Activated T-helper 1 cell treated with anti-CD3 and anti-CD28 coated beads, Interleukin-2, amount 50 U/mL, for 16 hours (primary cell): ENCODE measurements at places on chromosomes 5 and 9.

DNA sequence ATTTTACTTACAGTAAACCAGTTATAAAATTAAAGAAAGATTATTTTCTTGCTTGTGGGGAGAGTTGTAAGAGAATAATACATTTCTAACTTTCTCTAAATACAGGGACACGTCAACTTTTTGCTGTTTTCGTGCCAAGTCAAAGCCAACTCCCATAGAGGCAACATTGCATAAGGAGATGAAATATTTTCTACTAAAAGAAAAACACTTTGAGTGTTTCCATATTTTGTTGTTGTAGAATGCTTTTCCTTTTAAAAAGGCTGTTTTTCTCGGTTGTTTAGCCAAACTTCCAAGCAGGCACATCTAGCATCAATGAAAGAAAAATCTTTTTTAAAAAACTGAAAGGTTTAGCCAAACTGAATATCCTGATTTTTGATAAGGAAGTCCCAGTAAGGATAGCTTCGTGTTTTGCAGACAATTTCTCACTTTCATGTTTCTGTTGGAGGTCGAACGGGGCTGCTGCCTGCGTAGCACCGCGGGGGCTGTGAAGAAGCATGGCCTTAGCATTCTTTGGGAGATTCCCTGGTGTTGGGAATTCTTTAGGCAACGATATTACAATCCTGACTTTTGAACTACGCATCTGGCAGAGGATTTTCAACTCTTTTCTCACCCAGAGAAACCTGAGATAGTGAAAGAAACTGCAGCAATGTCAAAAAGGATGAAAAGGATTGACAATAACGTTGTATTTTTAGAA, 108.1 kb upstream of the FBXL7 start:
- no peak for DNase-seq

DNA sequence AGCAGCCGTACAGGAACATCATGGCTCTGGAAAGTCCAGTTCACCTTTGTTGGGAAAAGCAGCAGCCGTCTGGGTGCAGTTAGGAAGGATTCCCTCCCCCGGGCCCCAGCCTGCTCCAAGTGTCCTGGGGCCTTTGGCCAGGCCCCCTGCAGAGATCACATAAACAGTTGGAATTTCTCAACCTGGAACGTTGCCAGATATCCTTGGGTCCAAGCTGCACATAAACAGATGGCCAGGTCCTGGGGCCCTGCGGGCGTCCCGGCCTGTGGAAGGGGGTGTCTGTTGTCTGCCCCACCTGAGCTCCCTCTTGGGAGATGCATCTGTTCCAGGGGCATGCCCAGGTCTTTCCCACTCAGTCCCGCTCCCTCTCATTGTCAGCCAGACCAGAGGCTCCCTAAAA, 92.7 kb downstream of the COL5A1 start:
- DNase-seq: no peak

- no peak for DNase-seq
Observed at GRCh38 chr5:116237917-116238500, 153.2 kb downstream of the COMMD10 start.

- DNase-seq: no peak
Observed at GRCh38 chr5:56803025-56803424, 12.3 kb upstream of the MAP3K1 start.

DNA sequence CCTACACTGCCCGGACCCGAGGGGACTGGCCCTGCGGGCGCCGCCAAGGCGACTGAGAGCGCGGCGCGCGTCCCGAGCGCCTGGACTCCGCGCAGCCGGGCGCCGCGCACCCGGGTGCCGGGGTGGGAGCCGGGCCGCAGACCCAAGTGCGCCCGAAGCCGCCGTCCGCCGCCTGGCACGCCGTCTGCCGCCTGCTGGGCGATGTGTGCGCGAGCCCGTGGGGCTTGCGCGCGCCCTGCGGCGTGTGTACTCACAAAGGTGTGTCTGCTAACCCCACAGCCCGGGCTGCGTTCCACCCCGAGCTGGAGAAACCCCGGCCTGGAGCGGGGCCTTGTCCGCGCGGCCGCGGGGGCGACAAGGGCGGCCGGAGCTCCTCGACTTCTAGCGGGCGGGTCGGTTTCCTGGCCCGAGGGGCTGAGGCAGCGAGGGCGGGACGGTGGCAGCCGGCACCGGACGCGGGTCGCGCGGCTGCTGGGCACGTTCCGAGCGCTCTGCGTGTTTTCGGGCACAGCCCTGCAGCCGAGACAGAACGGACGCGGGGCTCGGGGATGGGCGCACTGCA, 1.1 kb upstream of the ZSWIM6 start:
- peak; percentile 66 for DNase-seq

- no peak for DNase-seq
Observed at GRCh38 chr9:74755355-74755754, 132.4 kb downstream of the TRPM6 start.

GRCh38 chr9:127720031-127720864, 4.4 kb downstream of the TTC16 start:
- no peak for DNase-seq

- DNase-seq: no peak
Observed at GRCh38 chr9:6894135-6894534, 136.4 kb downstream of the KDM4C start.

DNA sequence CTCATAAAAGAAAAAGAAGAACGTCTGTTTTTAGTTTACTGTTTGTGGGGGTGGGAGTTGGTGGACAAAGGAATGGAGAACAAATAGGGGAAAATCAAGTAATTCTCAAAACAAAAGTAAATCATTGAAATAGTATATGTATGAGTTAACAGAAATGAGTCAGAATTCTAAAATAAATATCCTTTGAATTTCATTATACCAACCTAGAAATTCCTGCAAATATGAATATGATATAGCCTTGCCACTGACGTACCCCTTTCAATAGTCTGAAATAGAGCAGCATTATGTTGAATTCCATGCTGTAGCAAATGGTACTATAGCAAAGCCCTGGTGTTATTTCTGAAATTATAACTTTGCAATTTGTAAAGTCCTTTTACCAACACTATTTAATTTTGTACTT, 29.6 kb upstream of the DTWD2 start:
- DNase-seq: no peak

DNA sequence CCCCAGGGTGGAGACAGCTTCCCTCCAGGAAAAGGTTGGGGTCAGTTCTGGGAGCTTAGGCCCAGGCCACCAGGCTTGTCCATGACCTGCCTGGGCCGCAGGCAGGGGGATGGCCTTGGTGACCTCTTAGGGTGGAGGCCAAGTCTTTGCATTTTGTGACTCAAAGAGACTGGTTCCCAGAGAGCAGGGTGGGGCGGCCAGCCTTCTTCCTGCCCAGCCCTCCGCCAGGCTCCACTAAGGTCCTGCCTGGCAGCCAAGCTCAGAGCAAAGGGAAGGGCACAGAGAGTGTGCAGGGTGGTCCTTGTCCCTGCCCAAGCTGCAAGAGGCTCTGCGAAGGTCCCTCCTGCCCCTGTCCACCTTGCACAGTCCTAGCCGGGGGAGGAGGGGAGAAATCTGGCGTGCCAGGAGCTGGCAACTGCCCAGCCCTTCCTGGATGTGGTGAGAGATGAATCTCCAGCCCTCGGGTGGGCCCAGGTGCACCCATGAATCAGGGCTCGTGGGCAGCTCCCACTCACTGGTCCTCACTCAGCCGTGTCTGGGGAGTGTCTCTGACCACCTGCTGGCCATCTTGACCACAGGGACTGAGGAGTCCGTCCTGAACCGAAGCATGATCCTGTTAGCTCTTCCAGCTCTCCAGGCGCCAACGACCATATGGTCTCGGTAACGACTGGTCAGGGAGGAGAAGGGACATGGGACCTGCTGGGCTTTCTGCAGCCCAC, 2.3 kb upstream of the PTGDS start:
- no peak for DNase-seq

DNA sequence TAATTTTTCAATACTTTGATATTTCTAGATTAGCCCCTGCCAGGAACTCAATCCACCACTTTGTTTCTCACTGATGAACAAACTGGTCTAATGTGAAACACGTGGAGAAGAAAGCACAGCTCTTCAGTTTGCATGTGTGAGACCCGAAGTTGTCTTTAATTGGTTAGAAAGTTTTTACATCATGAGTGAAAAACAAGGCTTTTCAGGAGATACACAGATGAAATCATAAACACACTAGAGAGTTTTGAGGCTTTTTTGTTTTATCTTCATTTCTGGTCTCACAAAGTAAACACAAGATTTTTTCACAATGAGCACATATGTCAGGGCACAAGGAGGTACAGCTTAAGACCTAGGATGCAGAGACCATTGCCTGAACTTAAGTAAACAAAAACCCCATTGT, 84.5 kb upstream of the MOCS2 start:
- DNase-seq: no peak

- no peak for DNase-seq
Observed at GRCh38 chr5:175059687-175060211, 335.4 kb downstream of the MSX2 start.

GRCh38 chr5:141422742-141423291, 2.0 kb downstream of the PCDHGA11 start:
- DNase-seq: no peak

GRCh38 chr5:143506836-143507552, 103.5 kb upstream of the NR3C1 start:
- no peak for DNase-seq

- DNase-seq: no peak
Observed at GRCh38 chr9:107738789-107739188, 249.2 kb upstream of the KLF4 start.
